ENCODE measurements at places on chromosomes 4 and X.

DNA sequence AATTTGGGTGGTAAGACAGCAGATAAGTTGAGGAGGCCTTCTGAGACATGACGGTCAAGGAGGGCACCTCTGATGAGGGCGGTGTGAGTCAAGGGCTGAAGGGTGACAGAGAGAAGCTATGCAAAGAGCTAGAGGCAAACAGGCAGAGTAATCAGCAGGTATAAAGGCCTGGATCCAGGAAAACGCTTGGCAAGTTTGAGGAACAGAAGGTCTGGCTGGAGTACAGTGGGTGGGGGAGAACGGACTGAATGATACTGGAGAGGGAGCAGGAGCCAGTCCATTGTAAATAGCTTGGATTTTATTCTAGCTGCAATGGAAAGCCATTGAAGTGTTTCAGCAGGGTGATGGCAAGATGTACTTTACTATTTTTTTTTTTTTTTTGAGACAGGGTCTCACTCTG, 39.3 kb downstream of the RAB33B start:
- no peak for DNase-seq

DNA sequence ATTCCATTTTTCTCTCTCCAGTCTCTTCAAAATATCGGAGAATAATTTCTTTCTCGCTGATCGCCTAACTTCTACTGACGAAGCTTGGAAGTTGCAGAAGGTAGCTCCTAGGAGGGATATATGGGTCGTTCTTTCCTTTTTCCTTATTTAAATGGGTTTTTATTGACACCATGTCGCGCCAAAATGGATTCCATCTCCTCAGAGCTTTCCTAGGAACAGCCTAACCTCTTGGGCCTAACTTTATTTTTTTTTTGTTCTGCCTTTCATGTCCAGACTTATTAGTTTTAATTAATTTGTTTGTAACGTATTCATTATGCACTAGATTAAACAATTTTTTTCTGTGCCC, 359.4 kb upstream of the ZCCHC13 start:
- no peak for DNase-seq

GRCh38 chr4:67048530-67048929, 496.8 kb downstream of the CENPC start:
- DNase-seq = no peak

- no peak for DNase-seq
Observed at GRCh38 chr4:74364256-74364651, 691 bp upstream of the EREG start.

GRCh38 chr4:125104616-125105015, 210.1 kb upstream of the FAT4 start:
- DNase-seq = no peak

All from pons (tissue), 1 donor.